ENCODE measurements at places on chromosomes 16 and 17.

GRCh38 chr16:12459391-12460063 is 344.2 kb downstream of the CPPED1 start:
- no peak for DNase-seq

GRCh38 chr16:27462200-27462845 is 60.3 kb downstream of the IL21R start:
- no peak for DNase-seq

DNA sequence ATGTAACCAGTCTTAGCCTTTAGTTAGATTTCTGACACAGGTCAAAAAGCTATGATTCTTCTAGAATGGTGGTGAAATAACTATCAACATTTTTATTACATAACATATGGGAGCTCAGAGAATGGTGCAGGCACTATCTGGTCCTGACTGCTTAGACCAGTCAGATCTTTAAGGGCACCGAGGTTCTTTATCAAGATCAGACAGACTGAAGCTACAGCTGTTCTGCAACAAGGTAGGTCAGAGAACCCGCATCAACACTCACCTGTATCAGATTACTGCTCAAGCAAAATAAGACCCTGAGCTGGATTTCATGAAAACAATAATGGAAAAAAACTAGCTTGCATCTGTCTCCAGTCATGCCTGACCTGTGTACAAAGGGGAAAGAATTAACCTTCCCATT is 160.4 kb downstream of the KCNJ2 start:
- no peak for DNase-seq

DNA sequence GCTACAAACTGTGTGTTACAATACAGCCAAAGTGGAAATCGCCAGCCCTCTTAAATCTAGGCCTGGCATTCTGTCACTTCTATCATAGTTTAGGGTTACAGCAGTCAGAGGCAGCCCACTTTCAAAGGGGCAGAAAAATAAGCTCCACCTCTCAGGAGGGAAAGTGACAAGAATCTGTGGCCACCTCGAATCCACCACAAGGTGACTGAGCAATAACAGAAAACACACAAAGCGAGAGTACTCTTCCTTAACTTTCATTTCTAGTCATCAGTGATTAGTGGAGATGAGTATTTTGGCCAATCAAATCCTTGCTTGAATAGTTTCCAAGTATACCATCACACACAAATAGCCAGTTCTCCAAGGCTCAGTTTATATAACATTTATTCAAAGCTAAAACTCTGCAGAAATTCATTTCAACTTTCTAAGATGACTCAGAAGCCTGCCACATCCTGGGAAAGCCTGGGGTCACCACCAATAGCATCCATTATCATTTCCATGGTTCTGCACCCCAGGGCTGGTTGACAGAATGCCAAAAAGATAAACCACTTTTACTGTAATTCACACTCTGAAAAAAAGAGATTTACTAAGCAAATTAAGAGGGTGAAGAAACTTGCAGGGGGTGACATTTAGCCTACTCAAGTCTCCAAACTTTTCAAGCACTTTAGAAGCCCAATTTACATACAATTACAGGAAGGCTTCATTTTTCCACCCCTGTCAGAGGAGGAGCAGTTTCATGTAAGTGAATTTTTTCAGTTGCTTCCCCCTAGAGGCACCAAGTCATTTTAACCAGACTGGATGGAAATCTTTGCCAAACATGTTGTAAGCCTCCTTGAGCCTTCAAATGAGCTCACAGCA is 66.8 kb downstream of the SALL1 start:
- no peak for DNase-seq

GRCh38 chr17:2195729-2196128 is 107.9 kb downstream of the SMG6 start:
- no peak for DNase-seq

GRCh38 chr17:30933966-30934365 is 12.2 kb downstream of the ADAP2 start:
- DNase-seq = no peak

DNA sequence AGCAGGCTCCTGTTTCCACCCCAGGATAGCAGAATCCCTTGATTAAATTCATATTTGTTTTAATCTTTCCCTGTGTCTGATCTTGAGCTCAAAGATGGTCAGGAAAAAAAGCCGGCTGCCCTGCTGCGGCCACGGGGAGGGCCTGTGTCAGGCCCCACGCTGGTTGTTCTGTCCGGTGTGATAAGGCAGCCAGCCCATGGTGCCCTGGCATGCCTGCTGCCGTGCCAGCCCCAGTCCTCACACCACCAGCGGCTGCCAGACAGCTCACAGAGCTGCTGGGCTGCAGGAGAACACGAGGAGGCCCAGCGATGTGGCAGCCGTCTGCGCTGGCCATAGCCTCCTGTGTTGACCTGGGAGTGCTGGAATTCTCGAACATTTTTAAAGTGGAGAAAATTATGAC is 34.7 kb upstream of the BRD7 start:
- DNase-seq = no peak

GRCh38 chr17:61400066-61400716 is 548 bp downstream of the TBX2 start:
- no peak for DNase-seq

GRCh38 chr17:34312080-34312479 is 7.2 kb upstream of the CCL8 start:
- DNase-seq = no peak
